GM23248 (cell line): ENCODE measurements at places on chromosomes 1 and 21. TPM values are rescaled to one million over a fixed set of nuclear protein-coding genes. Genes with fewer than 3 reads are reported as not detected.
A peak's percentile ranks its signal among the peaks of the same experiment; 100 is the strongest.

- peaks cover 29% of the 10 kb centered on the region for H3K36me3 ChIP-seq
- no peaks in the 10 kb centered on the region for H3K27me3 ChIP-seq
- no peak overlapping the region for H3K4me3 ChIP-seq
- peaks cover 8% of the 10 kb centered on the region; the same call in 1 of the 2 replicates for H3K4me1 ChIP-seq
Observed at GRCh38 chr1:46652321-46653100, 15.7 kb downstream of the ATPAF1 start.

- no peak overlapping the region for H3K4me3 ChIP-seq
- no peaks in the 10 kb centered on the region for H3K4me1 ChIP-seq
- H3K36me3 ChIP-seq = no peaks in the 10 kb centered on the region
- no peak for DNase-seq
Observed at GRCh38 chr1:206785182-206785765, 13.0 kb upstream of the IL10 start.

DNA sequence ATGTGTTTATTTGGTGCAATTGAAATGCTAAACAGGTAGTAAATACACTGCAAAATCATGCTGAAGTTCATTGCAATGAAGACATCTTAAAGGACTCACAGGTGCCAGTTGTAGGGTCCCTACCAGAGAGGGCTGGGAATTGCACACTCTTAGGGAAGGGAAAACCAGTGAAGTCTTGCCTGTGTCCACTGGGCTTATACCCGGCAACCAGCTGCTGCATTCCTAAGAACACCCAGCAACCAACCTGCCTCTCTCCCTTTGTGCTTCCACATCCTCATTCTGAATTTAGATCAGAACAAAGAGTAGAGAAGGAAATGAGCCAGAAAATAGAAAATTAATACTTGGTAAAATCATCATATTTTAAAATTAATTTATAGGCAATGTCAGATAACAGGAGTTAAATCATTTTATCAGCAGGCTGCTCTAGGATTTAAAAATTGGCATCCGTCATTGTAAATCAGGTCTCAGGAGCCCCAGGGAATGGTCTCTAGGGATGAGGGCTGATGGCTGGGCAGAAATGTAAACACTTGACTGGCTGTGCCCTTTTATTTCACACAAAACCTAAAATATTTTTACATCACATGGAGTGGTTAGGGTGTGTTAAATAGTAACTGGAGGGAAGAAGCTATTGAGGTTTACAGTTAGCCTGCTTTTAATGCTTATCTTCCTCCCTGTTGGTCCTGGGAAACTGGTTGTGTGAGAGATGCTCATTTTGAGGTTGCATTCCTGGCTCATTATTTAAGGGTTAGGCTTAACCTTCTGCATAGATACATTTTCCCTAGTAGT is 31.3 kb downstream of the PTGFRN start:
- no peaks in the 10 kb centered on the region for H3K27me3 ChIP-seq
- H3K27ac ChIP-seq = no peak overlapping the region
- DNase-seq = no peak
- no peaks in the 10 kb centered on the region for H3K4me1 ChIP-seq

DNA sequence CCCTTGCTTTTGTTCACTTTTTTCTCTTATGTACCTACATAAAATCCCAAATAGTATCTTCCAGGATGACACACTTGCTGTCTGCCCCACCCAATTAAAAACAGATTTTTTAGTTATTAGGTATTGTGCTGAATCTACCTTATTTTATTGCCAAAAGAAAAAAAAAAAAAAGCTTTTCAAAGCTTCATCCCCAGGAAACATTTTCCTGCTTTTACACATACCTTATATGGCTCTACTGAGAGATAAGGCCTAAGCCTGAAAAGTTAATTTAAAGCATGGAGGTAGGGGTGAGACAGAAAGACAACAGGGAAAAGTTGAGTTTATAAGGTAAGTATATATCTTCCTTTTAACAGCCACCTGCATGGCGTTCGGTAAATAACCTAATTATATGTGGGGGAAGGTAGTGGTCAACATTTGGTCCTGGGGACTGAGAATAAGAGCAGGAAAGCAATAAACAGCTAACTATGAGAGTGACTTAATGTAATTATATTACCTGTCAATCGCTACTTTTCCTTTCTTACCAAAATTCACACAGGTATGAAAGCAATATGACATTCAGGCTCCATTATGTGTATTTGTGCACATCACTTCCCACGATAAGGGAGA is 54.6 kb upstream of the BOLA1 start:
- DNase-seq = peak; percentile 16
- H3K4me1 ChIP-seq = peaks cover 38% of the 10 kb centered on the region
- no peaks in the 10 kb centered on the region for H3K27me3 ChIP-seq
- peak overlapping the region; percentile 100 for H3K4me3 ChIP-seq
- no peaks in the 10 kb centered on the region for H3K36me3 ChIP-seq
- H3K27ac ChIP-seq = peak overlapping the region; percentile 67

Gene SAMD11
- total RNA-seq = 40.9 and 68.3 TPM in 2 replicates
